ENCODE measurements at places on chromosomes 3 and 15.

DNA sequence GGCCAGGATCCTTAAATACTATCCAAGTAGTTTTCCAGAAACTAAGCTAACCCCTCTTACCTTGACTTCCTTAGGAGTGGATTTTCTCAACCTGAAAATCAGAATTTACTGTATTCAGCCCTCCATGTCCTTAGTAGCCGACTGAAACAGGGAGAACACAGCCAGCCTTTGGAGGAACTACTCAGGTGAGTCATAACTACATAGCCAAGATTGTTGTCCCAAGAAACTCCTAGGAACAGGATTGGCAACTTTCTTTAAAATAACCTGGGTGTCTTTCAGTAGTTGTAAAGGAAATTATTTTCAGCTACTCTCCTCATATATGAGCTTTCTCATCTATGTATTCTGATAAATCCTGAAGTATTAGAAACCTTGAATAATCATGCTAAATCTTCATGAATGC is 22.3 kb downstream of the FANCD2OS start:
- no peak for DNase-seq

DNA sequence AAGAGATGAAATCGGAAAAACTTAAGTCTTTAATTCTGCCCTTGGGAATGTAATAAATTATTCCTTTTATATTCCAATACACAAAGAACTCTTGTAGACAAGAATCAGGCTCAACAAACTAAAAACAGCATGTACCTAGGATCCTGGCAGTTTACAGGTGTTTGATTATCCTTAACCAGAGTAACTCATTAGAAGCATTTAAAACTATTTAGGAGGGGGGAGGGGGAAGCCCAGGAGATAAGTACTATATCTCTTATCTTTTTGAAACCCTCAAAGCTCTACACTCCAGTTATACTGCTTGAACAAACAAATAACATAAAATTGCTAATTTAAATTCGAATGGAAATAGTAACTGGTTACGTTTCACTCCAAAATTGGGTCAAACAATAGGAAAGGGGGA is 1.9 kb downstream of the CNBP start:
- DNase-seq = no peak

DNA sequence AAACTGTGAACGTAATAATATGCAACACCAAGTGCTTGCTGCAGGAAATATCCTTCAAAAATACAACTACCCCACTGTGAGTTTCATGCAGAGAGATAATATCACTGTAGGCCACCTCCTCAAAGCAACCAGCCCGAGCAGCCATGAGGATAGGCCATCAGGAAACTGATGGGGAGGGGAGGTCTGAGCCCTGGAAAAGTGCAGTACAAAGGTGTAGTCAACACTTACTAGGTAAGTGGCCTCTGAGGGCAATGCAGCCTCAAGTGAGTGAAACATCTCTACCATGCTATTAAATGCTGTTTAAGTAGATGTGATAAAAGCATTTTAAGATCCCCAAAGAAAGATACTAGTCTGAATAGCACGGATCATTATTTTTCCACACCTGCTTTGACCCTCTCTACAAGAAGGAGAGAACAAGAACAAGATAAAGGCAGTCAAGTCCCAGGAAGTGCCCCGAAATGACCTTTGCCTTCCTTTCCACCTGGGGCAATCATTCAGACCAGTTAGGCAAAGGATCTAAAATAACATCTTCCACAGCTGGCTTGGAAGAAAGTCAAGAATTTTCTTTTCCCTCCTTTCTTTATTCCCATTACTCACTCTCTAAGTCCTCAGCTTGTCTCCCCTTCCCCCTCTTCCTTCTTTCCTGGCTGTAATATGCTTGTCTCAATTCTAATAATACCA is 62.8 kb downstream of the FMN1 start:
- DNase-seq = no peak

GRCh38 chr15:42591238-42591934 is 16.0 kb downstream of the STARD9 start:
- no peak for DNase-seq

GRCh38 chr3:99817047-99817436 is 620 bp upstream of the CMSS1 start:
- no peak for DNase-seq

GRCh38 chr3:126557415-126557745 is 1.4 kb downstream of the C3orf22 start:
- no peak for DNase-seq

- DNase-seq = no peak
Measured at GRCh38 chr3:11950576-11950975, 53.6 kb upstream of the SYN2 start.

GRCh38 chr3:139468399-139468798 is 7.9 kb downstream of the RBP2 start:
- no peak for DNase-seq

DNA sequence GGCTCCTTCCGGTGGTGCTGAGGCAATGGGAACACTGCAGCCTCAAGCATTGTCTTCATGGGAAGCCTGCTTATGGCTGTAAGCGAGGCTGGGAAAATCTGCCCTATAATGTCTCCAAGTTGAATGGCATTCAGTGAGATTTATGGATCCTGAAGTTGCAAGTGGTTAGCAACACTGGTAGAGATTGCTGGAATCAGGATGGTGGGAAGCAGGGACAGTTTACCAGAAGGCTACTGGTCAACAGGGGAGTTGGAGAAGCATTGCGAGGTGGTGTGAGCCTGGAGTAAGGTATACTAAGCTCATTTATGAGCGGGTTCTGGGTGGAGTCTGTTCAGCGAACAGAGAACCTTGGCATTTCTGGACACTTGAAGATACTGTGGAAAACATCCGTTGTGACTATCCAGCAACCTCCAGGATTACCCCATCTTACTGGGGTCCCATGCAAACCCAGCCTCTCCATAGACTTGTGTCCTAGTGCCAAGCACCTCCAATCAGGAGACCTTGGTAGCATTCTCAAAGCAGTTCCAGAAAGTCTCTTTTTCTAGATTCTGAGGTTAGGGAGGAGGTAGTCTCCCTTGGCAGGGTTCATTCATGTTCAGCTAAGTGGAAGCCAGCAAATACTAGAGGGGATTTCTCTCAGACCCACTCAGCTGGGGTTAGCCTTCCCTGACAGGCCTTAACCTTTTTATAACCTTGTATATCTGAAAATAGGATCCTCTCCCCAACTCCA is 7.3 kb downstream of the RPSA start:
- no peak for DNase-seq

Measured in activated CD4-positive, alpha-beta T cell treated with anti-CD3 and anti-CD28 coated beads for 4 hours (primary cell).